Fibroblast of upper back skin (primary cell): ENCODE measurements at places on chromosomes 2 and 18.

- DNase-seq, result no peak
Observed at GRCh38 chr2:22855761-22856184, 529.2 kb upstream of the KLHL29 start.

GRCh38 chr2:240212425-240213225 lies 72.2 kb upstream of the OTOS start:
- no peak for DNase-seq

- no peak for DNase-seq
Observed at GRCh38 chr18:36839835-36840234, 10.9 kb downstream of the KIAA1328 start.

DNA sequence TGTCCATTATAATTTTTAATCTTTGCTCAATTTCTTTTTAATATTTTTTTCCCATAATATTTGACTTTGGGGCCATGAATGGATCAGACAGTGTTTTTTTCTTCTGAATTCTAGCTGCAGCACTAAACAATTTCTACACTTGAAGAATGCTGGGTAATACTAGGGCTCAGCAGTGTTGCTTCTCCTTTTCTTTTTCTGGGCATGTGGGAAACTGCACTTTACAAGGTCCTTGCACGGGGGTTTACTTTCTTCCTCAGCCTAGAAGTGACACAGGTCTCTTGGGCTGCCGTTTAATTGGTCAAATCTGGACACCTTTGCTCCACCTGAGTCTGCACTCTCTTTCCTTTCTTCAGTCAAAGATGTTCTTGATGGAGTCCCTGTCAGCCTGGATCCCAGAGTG lies 135.4 kb upstream of the APCDD1 start:
- no peak for DNase-seq

GRCh38 chr2:96859099-96859649 lies 1.4 kb upstream of the ANKRD39 start:
- DNase-seq, result no peak

GRCh38 chr18:76875390-76876325 lies 53.3 kb downstream of the ZNF236 start:
- DNase-seq, result peak; percentile 25

DNA sequence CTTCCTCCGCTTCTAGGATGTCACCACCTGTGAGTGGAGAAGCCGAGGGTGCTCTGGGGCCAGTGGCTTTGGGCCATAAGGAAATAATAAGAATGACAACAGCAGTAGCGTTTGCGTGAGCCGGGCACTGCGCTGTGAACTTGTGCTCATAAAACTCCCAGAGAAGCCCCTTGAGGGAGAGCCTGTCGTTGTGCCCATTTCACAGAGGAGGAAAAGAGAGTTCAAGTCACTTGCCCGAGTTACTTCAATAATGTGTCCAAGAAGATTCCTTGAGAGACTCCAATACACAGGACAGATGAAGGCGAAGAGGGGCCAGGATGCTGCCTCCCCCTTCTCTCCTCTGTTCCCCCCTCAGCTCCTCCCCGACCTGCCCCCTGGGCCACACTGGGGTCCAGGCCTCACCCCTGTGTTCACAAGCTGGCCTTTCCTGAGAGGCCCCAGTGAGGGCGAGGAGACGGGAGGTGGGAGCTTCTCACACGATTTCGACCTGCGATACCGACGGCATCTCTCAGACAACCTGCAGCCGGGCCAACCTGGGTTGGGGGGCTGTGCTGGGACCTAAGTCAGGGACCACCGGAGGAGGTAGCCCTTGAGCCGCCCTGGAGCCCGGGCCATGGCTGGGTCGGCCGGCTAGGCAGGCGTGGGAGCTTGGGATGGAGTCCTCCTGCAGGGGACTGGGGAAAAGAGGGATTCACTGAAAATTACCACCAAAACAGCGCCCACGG lies 53.5 kb upstream of the UBE2F start:
- DNase-seq, result no peak

- no peak for DNase-seq
Observed at GRCh38 chr18:26181343-26181826, 44.9 kb upstream of the TAF4B start.
